ENCODE measurements at places on chromosomes 4 and X.

DNA sequence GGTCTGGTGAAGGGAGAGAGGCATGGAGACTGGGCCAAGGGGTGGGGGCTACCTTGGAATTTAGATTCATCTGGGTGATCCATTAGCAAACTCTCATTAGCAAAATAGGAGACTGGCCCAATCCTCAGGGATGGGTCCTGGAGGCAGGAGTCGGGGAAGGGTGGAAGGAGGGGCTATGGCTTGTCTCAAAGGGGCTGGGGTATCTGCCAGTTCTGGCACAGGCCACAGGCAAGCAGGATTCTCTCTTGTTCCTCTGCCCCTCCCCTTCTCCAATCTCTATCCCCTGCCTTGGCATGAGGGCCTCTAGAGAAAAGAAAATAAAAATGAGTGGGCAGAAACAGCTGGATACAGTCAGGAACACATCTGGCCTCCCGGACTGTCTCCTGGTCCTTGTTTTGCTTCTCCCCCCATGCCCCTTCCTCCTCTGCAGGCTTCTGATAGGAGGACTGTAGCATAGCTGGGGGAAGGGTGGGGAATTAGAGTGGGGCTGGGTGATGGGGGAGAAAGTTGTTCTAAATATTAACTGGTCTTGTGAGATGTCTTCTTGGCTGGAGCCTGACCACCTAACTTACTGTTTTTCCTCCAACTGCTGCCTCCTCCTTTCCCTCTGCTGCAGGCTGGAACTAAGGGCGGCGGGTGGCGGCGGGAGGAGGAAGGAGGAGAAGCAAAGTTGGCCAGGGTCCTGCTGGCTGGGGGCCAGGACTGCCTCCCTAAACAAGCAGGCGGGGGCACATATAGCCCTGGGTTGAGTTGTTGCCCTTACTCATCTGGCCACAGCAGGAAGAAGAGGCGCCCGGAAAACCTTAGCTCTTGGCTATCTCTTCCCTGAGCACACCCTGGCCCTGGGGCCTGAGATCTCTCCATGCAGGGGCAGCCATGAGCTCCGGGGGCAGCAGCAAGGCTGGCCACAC is 53.3 kb upstream of the LAS1L start:
- DNase-seq: no peak

- no peak for DNase-seq
These were observed 8.2 kb upstream of the CAMK2D start for GRCh38 chr4:113769744-113770143.

DNA sequence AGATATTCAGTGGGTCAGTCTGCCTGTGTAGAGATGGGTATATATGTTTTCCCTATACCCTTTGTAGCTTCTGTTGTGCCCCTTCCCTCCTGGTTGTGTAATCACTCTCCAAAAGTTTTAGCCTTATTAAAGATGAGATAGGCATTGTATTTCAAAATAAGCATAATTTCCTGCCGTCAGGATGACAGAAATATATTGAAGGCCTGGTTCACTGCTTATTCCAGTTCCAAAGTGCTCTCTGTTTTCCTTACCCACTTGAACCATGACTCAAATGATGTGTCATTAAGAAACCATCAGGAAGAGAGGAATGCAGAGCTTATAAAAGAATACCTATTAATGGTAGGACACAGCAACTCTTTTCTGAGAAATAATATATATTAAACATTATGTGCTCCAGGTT is 178.5 kb downstream of the GABRB1 start:
- no peak for DNase-seq

GRCh38 chr4:156248917-156249316 is 295.3 kb upstream of the CTSO start:
- no peak for DNase-seq

DNA sequence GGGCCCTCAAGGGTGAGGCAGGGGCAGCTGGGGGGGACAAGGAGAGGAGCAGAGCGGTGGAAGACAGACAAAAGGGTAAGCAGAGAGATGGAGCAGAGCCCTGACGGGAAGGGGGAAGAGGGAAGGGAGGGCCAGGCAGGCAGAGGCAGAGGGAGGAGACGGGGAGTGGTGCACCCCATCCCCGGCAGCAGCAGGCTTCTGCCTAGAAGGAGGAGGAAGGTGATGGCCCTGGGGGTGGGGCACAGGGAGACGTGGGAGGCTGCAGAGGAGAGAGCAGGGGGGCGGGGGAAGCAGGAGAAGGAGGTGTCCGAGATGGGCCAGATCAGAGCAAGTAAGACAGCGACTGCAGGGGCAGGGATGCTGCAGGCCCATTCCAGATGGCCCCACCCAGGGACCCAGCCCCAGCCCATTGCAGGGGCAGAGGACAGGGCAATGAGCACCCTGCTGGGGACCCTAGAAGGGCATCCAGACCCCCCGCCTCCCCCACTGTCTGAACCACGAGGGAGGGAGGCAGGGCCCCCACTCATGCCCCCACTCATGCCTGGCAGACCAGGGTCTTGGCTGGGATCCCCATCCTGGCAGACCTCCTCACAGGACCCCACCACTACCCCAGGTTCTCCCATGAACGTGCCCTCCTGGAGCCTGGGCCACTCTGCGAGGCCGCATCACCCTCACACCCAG is 2.7 kb downstream of the L1CAM start:
- DNase-seq: no peak

GRCh38 chr4:176607807-176608206 is 184.9 kb downstream of the VEGFC start:
- no peak for DNase-seq

GRCh38 chr4:168059251-168059650 is 33.1 kb upstream of the ANXA10 start:
- peak; percentile 6 for DNase-seq

- DNase-seq: no peak
These were observed 205.3 kb downstream of the ARAP2 start for GRCh38 chr4:36039026-36039425.

- no peak for DNase-seq
These were observed 41.4 kb upstream of the IL9R start for GRCh38 chrX:155956099-155956498.

DNA sequence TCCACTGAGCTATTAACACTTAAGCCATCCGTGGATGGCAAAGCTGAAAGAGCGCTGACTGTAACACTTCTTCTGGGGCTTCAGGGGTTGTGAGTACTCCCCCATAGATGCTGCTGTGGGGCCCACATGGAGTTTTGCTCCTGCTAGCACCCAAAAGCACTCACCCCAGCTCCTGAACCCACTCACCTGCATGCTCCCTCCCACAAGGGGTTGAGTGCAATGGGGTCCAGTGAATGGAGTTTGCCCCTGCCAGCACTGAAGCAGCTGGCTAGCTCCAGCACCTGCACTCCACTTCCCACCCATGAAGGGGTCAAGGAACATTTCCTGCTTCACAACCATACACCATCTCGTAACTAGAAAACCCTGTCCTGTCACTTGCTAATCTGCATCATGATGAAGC is 78.9 kb downstream of the IL21 start:
- no peak for DNase-seq

DNA sequence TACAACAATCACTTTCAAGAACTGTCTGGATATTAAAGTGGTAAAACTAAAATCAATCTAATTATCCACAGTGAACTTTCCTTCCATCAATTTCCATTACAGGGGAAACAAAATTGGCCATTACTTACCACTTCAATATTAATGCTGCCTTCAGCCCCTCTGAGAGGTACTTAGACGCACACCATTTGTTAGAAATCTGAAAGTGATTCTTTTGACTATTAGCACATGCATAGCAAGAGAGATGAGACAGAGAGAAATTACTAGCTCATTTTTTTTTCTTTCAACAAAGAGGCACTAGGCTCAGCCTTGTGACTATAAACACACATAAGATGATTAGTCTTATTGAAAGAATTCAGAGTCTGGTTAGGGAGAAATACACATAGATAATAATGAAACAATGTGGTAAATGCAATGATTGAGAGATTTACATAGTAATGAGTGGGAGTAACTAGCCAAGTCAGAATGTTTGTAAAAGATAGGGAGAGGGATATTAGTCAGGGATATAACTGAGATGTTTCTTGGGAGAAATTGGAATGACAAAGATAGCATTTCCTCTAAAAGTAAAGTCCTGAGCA is 93.3 kb downstream of the YIPF7 start:
- DNase-seq: no peak

DNA sequence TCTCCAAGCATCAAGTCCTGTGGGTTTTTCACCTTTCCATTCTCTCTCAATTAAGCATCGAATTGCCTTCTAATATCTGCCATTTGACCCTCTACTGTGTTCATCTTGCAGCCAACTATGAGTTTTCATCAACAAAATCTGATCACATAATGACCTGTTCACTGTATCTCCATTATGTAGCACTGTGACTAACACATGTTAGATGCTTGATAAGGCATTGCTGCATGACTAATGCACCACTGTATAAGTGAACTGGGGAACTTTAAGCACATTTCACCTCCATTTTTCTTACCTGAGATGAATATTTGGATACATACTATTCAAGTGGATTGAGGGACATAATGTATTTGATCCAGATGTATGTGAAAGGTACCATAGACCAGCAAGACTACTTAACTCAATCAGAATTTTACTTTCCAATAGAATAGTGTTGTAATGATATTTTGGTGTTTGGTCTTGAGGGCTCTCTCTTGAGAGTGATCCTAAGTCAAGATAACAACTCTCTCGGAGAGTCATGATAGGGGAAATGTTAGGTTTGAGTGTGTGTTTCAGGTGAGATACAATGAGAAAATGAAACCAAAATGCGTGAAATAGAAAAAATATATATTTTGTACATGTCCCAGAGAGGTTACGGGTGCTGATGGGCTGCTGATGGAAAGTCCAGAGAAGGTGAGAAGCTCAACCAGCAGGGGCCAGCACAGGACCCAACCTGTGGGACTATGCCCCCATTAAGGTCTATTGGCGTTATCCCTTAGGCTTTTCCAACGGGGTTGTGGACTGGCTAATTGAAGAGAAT is 60.2 kb upstream of the HS3ST1 start:
- no peak for DNase-seq

GRCh38 chr4:120057416-120057815 is 9.2 kb downstream of the MAD2L1 start:
- no peak for DNase-seq

- peak; percentile 87 for DNase-seq
These were observed 8.1 kb downstream of the SH3BP2 start for GRCh38 chr4:2800691-2801596.

DNA sequence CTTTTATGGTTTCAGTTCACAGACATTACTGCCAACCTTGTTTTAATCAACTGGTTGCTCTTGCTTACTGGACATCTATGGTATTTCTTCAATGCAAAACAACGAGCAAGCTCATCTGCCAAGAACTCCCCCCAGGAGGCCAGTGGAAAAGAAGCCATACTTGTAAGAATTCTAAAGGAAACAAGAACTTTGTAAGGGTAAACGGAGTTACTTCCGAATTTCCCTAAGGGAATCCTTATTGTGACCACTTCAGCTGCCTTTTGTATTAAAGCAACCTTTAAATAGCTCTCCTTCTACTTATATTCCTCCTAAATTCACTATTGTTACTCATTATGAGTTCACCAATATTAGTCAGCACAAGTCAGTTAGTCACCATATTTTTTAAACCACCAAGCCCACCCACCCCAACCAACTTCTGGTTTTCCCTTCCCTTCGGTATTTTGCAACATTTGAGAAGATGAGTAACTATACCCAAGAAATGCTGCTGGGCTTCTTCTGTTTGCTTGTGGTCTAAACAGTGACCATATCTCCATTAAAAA is 602.8 kb upstream of the DIPK2B start:
- DNase-seq: no peak

GRCh38 chr4:87419578-87420249 is 2.7 kb upstream of the NUDT9 start:
- DNase-seq: no peak

DNA sequence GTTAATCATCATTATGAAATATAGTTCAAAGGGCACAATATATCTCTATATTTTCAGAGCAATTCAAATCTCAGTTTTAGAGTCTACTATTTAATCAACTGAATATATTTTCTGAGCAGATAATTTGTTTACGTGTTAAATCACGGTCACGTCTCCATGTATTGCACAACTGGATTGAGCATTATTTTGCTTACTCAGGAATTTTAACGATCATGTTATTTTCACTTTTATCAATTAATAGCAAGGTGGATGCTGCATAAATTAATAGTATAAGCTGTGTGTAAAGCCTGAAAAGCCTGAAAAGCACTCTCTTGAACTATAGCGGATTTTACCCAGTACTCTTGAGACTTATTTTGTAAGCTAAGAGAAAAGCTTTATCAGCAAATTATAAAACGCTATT is 374.9 kb downstream of the MAGEB5 start:
- no peak for DNase-seq

GRCh38 chrX:69932323-69932722 is 117.4 kb downstream of the AWAT2 start:
- no peak for DNase-seq

GRCh38 chr4:95050980-95051701 is 293.4 kb downstream of the BMPR1B start:
- no peak for DNase-seq

- DNase-seq: peak; percentile 57
These were observed 173.9 kb upstream of the PGRMC2 start for GRCh38 chr4:128461291-128462102.

DNA sequence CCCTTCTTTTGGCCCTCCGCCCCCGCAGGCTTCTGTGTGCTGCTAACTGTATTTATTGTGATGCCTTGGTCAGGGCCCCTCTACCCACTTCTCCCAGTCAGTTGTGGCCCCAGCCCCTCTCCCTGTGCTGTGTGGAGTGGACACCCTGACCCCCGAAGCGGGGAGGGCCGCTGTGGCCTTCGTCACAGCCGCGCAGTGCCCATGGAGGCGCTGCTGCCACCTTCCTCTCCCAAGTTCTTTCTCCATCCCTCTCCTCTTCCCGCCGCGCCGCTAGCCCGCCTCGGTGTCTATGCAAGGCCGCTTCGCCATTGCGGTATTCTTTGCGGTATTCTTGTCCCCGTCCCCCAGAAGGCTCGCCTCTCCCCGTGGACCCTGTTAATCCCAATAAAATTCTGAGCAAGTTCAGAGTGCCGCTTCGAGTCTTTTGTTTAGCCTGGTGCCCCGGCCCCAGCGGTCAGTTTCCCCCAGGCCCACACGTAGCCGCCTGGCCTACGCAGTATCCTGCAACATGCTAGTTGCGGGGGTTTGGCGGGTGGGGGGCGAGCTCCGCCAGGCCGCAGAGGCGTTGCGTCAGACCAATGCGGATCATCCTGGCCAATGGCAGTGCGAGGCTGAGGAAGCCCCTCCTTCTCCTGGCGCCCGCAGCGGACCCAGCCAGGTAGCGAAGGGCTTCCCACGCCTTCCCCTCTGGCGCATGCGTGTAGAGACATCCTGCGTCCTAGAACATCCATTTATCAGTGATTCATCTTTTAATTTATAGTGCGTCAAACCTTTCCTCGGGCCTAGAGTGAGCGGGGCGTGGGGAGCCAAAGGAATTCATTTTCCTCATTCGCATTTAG is 5.6 kb upstream of the KANTR start:
- no peak for DNase-seq

GRCh38 chr4:8356856-8357255 is 83.7 kb downstream of the ACOX3 start:
- DNase-seq: no peak

GRCh38 chrX:34584781-34585180 is 72.3 kb downstream of the TMEM47 start:
- no peak for DNase-seq
